Stromal cell of bone marrow (primary cell): ENCODE measurements at places on chromosomes 12 and 14.

- no peak for DNase-seq
Measured at GRCh38 chr12:20444595-20445170, 76.3 kb downstream of the PDE3A start.

- no peak for DNase-seq
Measured at GRCh38 chr12:92625639-92626310, 77.0 kb upstream of the PLEKHG7 start.

DNA sequence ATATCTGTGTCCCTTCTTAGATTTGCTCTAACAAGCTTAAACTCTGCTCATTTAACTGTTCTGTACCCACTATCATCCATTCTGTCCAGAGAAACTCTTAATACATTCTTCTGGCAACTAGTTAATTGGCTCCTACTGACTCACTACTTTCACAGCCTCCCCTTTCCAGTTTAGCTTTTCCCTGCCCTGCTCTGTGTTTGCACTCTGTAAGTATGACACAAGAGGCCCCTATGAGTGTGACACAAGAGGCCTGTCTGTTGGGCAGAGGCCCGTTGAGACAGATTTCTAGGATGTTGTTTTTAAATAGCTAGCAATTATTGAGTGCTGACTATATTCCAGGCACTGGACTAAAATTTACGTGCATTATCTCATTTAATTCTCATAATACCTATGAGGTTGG lies 246.0 kb upstream of the DAAM1 start:
- peak; percentile 31 for DNase-seq

DNA sequence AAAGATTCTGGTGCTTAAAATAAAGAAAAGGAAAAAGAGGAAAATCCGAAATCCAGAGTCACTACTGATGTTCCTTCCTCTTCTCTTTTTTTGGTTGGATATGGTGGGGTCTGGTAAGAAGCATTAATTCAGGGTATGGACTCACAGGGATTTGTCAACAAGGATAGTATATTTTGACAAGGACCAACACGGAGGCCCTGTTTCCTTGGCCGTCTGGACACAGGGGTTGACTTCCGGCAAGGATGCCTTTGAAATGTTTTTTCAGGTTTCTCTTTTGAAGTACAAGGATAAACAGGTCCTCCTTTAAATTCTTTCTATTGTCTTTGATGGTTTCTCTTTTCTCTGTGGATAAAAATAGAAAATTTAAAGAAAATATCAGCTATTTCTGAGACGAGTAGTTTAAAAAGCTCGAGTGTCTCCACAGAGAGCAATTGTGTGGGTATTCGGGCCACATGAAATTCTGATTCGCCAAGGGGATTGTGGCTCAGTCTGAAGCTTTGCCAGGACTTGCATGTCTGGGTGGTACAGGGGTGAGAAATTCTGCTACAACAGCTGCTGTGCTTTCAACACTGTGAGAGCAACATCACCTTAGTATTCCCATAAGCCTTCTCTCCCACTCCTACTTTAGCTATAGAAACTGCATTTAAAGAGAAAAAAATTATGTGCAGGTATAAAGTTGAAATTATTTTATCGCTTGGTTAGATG lies 88.5 kb upstream of the CSRP2 start:
- no peak for DNase-seq

GRCh38 chr12:40723001-40723400 lies 30.8 kb downstream of the CNTN1 start:
- DNase-seq = no peak

- DNase-seq = no peak
Measured at GRCh38 chr14:97074456-97074855, 277.3 kb downstream of the VRK1 start.

DNA sequence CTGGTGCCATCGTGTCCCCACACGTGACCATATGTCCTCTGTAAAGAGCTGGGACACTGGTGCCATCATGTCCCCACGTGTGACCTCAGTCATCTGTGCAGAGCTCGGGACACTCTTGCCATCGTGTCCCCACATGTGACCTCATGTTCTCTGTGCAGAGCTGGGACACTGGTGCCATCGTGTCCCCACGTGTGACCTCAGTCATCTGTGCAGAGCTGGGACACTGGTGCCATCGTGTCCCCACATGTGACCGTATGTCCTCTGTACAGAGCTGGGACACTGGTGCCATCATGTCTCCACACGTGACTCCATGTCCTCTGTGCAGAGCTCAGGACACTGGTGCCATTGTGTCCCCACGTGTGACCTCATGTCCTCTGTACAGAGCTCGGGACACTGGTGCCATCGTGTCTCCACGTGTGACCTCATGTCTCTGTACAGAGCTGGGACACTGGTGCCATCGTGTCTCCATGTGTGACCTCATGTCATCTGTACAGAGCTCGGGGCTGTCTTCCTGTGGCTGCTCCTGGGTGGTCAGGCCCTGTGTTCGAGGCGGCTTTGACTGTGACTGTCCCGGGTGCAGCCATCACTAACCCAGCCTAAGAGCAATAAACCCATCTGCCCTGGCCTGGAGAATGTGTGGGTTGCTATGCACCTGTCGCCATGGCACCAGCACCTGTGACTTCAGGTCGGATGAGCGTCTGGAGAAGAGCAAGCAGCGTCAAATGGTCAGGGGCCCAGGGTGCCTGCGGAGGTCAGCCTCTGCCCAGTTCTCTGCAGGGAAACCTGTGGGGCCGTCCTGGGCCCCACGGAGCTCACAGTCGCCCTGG lies 334.4 kb downstream of the ADGRD1 start:
- no peak for DNase-seq

DNA sequence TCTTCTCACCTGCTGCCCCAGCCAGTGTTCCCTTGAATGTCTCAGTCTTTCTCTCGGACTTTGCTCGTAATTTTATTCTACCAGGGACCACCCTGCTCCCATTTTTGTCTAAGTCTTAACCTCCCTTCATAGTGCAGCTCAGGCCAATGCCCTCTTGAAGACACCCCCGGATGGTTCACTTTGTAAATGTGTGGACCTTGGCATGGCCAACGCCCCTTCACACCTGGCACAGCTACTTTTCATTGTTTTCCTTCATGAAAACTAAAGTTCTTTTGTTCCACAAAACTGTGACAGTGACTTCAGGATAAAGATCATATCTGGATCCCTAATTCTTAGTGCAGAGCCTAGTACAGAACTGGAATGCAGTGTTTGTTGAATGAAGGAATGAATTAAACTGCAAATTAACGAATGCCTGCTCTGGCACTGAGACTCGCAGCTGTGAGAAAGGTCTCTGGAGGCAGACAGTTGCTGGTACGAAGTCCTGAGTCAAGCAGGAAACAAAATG lies 3.5 kb upstream of the RNASE4 start:
- no peak for DNase-seq

DNA sequence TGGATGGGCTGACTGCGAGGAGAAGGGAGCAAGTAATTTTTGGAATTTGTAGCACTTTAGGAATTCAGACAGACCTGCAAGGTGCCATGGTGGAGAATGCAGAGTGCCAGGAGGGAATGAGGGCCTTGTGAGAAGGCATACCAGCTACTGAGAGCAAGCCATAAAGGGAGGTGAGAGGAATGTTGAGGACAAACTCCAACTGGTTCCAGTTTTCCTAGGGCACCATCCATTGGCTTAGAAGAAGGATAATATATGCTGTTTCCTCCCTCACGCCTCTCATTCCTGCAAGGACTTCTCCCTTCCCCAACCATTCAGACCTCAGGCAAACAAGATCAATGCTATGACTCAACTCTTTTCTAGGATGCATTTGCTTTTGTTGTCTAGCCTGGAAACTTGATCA lies 11.2 kb upstream of the DAAM1 start:
- DNase-seq = no peak

DNA sequence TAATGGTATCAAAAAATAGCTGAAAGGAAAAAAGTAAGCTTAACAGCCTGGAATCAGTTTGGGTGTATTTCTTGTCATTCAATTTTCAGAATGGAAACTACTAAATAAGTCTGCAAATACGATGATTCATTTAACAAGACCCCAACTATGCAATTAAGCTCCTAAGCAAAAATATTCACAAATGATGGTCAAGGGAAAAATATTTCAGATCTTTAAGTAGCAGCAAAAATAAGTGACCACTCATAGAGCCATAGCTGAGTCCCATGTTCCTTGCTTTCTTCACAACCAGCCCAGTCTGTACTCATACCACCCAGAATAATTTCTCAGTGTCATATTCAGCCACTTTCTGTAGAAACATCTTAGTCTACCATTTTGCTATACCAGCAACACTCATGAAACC lies 185.4 kb downstream of the PPM1H start:
- DNase-seq = no peak

- DNase-seq = no peak
Measured at GRCh38 chr14:67251573-67252226, 10.5 kb downstream of the PALS1 start.

- peak; percentile 72 for DNase-seq
Measured at GRCh38 chr14:52369305-52369801, 55.2 kb downstream of the PTGER2 start.

DNA sequence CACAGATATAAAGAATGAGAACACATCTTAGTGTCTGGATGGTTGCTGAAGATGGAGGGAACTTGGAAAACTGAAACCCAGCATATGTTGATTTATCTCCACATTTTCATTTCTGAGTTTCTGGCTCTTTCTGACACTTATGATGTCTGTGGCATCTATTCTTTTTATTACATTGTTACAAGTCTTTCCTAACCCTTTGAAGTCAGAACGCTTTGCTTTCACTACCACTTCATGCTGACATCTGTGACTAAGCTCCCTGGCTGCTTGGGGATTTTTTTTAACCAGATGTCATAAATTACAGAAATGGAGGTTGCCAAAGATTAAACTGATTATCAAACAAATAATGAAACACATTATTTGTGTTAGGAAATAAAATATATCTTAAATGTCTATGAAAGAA lies 188.7 kb downstream of the KITLG start:
- DNase-seq = peak; percentile 85

- DNase-seq = peak; percentile 12
Measured at GRCh38 chr12:12181511-12181910, 85.3 kb downstream of the LRP6 start.

GRCh38 chr14:20503898-20504297 lies 1.4 kb upstream of the RNASE10 start:
- no peak for DNase-seq

- DNase-seq = no peak
Measured at GRCh38 chr14:58517592-58517991, 90.1 kb downstream of the KIAA0586 start.

GRCh38 chr12:90706036-90706435 lies 248.9 kb downstream of the CCER1 start:
- no peak for DNase-seq

DNA sequence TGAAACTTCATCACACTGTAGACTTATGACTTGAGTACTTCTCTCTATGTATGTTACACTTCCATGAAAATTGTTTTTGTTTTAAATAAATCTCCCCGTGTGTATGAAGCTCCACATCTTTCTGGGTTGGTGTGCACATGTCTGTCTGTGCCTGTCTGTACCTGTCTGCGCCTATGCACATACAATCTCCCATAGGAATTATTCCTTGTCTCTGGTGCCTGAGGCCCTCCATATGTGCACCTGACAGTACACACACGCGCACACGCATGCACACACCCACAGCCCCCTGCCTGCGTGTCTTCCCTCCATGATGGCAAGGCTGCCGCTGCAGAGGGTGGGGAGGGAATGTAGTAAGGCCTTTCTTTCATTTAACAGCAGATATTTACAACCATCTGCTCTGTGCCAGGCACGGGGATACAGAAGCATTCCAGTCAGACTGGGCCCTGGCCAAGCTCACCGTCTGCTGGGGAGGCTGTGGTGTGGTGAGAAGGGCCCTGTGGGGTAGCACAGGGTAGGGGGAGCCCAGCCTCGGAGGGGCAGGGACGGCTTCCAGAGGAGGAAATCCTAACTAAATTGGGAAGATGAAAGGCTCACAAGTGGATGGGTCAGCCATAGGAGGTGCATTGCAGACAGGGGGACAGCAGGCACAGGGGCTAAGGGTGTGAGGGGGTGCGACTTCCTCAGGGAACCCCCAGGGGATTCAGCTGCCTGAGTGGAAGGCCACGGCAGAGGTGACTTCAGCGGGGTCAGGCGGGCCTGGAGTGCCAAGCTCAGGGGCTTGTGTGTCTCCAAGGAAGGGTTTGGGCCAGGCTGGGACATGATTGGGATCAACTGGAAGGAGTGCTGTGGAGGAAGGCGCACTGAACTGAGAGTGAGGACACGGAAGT lies 26.1 kb downstream of the KRT8 start:
- DNase-seq = no peak

DNA sequence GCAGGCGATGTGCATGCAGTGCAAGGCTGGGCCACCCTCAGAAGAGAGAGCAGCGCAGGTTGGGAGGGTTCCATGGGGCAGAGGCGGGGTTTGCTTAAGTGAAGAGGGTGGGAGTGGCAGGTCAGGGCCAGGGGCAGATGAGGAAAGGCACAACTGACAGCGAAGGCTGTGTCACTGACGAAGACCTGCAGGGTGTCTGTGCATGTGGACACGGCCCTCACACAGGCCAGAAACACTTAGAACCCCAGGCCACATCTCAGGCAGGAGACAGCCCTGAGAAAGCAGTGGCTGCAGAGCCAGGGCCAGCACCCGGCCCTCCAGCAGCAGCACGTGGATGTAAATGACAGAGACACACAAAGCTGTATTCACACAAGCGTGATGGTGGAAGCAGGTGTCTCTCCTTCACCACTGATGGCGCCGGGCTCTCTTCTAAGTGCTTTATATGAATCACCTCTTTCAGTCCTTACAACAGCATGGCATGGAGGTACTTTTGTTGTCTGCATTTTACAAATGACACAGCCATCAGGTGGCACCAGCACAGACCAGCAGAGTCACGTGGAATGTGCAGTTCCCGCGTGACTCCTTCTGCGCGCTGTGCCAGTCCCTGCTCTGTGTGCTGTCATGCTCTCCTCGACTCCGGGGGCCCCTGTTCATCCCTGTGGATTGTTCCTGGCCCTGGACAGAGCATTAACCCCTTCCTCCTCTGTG lies 54.6 kb downstream of the TSPAN11 start:
- no peak for DNase-seq

- peak; percentile 97 for DNase-seq
Measured at GRCh38 chr14:83217492-83217891, 1683.8 kb upstream of the SEL1L start.

DNA sequence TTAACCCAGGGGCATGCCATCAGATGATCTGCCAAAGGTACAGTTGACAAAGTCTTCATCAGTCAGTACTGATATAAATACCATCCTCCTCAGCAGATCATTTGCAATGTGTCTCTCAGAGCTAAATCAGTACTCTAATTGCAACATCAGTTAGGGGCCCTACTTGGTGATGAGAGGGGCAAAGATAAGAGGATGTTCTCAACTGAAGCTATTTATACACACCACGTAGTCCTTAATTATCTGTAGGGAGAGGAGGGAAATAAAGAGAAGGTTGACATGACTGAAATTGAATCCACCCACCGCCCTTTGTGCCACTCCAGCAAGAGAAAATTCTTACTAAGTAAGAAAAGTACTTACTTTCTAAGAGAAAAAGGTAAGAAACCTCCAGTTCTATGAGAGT lies 157.8 kb upstream of the NUDT4 start:
- no peak for DNase-seq
